Activated CD8-positive, alpha-beta T cell treated with anti-CD3 and anti-CD28 coated beads for 36 hours (primary cell): ENCODE measurements at places on chromosomes 3 and 15. TPM values are rescaled to one million over a fixed set of nuclear protein-coding genes. Genes with fewer than 3 reads are reported as not detected.

Gene ZCWPW2
- 0.68 TPM for total RNA-seq

Gene TRH
- total RNA-seq = not detected

Gene NPAP1
- total RNA-seq = not detected

Gene GNAT1
- total RNA-seq = 0.23 TPM
